ENCODE measurements at places on chromosomes 2 and 18. TPM values are rescaled to one million over a fixed set of nuclear protein-coding genes. Genes with fewer than 3 reads are reported as not detected.

DNA sequence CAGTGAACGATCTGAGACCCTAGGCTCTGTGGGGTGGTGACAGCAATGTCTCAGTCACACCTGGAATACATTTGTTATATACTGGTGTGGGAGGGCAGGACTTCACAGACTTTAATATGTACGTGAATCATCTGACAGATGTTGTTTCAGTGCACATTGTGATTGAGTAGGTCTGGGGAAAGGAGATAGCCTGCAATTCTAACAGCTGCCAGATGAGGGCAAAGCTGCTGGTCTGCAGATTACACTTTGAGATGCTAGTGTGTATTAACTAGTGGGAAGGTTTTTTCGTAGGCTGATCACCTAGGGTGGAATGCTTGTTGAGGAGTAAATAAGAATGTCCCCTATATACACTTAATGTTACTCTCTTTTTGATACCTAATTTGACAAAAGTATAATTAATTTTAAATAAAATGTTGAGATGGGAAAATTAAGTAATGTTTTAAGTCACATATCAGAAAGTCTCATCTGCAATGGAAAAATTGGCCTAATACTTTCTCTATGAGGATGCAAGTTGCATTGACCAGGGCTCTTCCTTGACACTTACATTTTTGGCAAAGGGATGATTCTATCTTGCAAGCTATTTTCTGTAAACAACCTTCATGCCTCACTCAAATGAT is 496.9 kb upstream of the HNMT start:
- peak; percentile 14 for DNase-seq

LPIN2 gene
- total RNA-seq, result 65.7 TPM

GRCh38 chr2:181371782-181372645 is 85.2 kb upstream of the ITGA4 start:
- DNase-seq, result no peak

DNA sequence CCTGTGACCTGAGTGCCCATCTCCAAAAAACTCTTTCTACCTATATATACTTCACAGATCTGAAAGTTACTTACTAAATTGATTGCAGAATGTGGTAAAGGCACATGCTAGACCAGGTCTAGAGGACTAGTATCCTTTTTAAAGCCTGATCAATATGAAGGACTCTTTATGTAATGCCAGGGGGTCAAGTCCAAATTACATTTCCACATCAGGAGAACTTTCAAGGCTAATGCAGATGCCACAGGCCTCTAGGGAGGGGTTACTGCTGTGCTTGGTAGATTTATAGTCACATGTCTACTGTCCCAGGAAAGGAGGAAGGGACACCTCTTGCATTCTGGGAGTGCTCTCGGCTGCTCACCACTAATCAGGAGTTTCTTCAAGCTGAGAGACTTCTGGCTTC is 118.4 kb upstream of the NOSTRIN start:
- DNase-seq, result no peak

- no peak for DNase-seq
Observed at GRCh38 chr2:46014911-46015654, 282.1 kb upstream of the EPAS1 start.
